ENCODE measurements at places on chromosomes 7 and 10.

- DNase-seq = no peak
Measured at GRCh38 chr10:1309617-1310270, 253.6 kb downstream of the WDR37 start.

GRCh38 chr10:24435374-24435773 is 226.4 kb downstream of the KIAA1217 start:
- no peak for DNase-seq

- DNase-seq = peak; percentile 24
Measured at GRCh38 chr10:133336577-133337369, at the start of gene CALY. CALY (minus strand) TSS chr10:133336896; CDS start chr10:133328989, 7,907 bp downstream.

DNA sequence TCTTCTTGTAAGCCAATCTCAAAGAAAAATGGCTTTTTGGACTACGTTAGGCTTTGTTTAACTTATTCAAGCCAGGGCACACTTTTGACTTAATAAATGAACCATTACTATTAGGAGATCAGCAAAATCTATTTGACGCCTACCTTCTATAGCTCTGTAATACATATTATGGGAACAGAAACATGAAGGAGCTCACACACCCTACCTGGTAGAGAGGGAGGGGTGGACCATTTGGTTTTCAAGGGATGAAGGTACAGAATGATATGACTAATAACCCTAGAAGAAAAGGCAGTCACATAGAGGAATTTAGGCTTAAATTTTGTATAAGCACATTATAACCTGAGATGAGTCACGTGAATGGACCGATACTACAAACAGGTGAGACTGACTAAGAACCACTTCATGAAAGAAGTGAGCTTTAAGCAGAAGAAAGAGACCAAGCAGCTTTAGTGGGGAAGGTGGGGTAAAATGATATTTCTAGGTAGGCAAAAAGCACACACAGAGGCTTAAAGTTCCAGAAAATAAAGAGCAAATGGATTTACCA is 106.8 kb upstream of the CTTNBP2 start:
- no peak for DNase-seq

GRCh38 chr7:37216156-37216852 is 232.4 kb downstream of the ELMO1 start:
- DNase-seq = no peak

- DNase-seq = peak; percentile 35
Measured at GRCh38 chr10:21173802-21174714, 276.9 kb upstream of the NEBL start.

- DNase-seq = no peak
Measured at GRCh38 chr7:74231232-74231590, 21.4 kb downstream of the LAT2 start.

Data from stimulated activated CD4-positive, alpha-beta T cell treated with anti-CD3 and anti-CD28 coated beads, Interleukin-12 subunit alpha, Interleukin-12 subunit beta, amount 100 ng/mL, for 24 hours (primary cell).